ENCODE measurements at places on chromosomes 12 and 14. TPM values are rescaled to one million over a fixed set of nuclear protein-coding genes. Genes with fewer than 3 reads are reported as not detected.

GDF3 gene
- total RNA-seq, result not detected

GPRC5D gene
- not detected for total RNA-seq

KRT75 gene
- total RNA-seq, result 0.08 TPM

IQSEC3 gene
- 0.01 TPM for total RNA-seq

TCL1B gene
- total RNA-seq, result not detected

GZMB gene
- not detected for total RNA-seq

KITLG gene
- 16.2 TPM for total RNA-seq

FSCB gene
- total RNA-seq, result not detected

VRTN gene
- 0.03 TPM for total RNA-seq

KIF5A gene
- 0.20 TPM for total RNA-seq

CLEC9A gene
- total RNA-seq, result not detected

SSTR1 gene
- not detected for total RNA-seq

Data from A549 treated with Hydrocortisone at 1 μM for 4 hours (cell line).